ENCODE measurements at places on chromosomes 6 and 20.

GRCh38 chr20:39850246-39850645 lies 838.8 kb downstream of the MAFB start:
- no peak for DNase-seq

GRCh38 chr6:152404086-152404857 lies 232.9 kb downstream of the SYNE1 start:
- DNase-seq = no peak

DNA sequence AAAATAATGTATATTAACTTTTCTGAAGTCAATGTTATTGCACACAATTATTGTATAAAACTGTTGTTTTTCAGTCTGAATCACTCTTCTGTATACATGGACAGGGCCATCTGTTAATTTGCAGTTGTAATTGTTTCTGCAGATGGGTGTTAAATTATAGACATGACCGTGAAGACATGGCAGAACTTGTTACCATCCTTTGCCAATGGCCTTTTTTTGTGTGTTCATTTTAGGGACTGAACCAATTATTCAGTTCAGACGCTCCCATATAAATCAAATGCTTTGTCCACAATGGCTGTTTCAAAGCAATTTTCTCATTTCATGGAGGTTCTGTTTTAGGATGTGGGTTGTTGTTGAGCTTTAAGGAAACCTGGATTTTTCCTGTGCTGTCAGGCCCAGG lies 533.7 kb downstream of the DOK5 start:
- DNase-seq = no peak

DNA sequence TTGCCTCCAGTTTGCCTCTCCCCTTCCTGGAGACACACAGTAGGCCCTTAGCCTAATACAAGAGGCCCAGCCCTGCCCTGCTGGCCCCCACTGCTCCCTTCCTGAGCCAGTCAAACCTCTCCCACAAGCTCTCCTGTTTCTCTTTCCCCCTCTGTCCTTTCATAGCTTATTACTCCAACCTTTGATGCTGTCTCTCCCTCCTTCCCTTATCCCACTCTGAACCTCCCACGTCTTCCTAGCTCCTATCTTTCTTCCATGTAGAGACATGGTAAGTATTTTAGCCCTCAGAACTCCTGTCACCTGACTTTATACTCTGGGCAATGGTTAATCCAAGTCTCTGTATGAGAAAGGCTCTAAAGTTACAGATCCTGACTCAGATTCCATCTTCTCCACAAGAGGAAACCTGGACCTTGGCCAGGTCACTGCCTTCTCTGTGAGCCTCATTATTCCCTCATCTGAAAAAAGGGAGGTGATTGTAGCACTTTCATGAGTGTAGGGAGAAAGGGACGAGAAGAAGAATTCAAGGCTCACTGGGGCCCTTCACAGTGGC lies 6.7 kb downstream of the TGIF2 start:
- DNase-seq = no peak

DNA sequence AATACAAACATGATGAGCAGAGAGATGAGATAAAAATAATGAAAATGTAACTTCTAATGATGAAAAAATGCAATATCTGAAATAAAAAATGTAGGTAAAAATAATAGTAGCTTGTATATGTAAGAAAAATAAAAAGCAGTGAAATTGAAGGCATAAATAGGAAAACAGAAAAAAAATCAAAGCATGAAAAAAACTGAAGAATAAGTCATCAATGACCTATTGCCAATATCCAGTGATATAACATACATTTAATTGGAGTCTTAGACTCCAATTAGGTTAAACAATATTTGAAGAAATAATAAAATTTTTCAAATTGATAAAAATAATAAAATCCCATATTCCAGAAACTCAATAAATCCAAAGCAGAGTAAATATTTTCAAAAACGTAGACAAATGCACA lies 114.0 kb upstream of the HDGFL1 start:
- DNase-seq = no peak

DNA sequence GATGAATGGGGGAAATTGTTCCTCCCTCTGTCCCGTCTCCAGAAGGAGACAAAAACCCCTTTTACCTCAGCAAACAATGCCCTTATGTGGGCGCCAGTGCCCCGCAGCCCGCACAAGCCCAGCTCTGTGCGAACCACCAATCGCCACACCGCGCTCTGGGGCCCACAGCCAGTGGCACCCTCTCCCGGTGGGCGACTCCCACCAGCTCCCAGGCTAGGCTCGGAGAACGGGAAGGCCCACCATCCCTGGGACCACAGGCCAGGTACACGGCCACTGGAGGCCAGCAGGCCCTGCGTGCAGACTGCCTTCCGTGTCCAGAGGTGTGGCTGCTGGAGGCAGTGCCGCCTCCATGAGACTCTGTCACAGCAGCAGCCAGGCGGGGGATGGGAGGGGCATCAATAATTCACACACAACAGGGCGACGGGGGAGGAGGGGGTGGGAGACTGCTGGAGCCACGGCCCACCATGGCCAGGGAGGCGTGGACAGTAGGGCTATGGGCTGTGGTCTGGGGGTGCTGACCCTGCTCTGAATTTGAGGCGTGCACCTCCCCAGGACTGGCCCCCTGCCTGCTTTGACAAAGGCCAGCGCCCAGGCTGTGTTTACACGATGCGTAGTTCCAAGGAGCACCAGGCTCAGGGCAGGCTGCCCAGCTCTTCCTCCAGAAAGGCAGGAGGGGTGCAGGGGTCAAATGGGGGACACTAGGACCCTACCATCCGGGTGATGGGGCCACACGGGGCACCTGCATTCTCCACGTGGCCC lies 105.7 kb downstream of the ASXL1 start:
- DNase-seq = no peak

DNA sequence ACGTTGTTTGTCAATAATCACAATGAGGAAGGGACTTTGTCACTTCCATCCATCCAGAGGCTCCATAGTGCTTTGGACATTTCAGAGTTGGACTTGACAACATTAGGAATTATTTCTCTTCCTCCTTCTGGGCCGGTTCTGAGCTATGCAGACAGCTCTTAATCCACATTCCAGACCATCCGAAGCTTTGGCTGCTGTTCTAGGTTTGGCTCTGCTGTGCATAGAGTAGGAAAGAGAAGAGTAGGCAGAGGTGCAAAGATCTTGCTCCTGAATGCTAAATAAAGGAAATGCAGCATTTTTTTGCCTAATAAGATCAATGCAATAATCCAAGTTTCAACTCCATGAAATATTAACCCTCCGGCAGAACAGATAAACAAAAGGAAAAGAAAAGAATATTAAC lies 251.8 kb upstream of the PRND start:
- no peak for DNase-seq

- no peak for DNase-seq
These were observed 8.2 kb downstream of the LY86 start for GRCh38 chr6:6596529-6597328.

DNA sequence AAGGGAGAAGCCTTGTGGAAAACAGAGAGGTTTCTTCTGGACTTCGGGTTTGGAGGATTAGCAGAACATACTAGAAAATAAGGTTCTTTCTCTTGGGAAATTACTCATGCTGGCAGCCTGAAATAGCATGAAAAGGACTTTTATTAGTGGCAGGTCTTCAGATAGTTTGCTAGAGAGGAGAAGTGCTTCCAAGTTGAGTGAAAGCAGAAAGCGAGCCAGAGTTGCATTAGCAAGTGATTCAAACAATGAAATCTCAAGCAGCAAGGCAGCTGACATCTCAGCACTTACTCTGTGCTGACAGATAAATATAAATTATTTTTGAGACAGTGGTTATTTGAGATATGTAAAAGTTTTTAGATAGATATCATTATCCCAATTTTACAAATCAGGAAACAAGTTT lies 91.9 kb downstream of the PLCB4 start:
- DNase-seq = no peak

- no peak for DNase-seq
These were observed 159.3 kb downstream of the CDKAL1 start for GRCh38 chr6:20693466-20694063.

GRCh38 chr6:1689141-1689540 lies 79.4 kb downstream of the FOXC1 start:
- no peak for DNase-seq

DNA sequence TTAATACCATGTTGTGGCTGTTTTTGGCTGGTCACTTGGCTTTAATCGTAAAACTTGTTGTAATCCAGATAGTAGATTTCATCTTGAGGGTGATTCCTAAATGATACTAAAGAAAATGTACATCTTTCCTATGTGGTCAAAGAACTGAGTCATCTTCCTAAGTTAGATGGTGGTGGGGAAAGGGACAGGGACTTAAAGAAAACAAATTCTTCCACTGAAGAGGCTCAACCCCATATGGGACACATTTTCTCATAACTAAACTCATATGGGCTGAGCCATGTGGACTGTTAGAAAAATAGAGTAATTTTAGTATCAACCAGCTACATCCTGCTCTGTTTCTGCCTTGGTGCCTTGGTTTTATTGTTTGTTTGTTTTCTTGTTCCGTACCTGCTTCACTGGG lies 155.8 kb downstream of the TSHZ2 start:
- no peak for DNase-seq

DNA sequence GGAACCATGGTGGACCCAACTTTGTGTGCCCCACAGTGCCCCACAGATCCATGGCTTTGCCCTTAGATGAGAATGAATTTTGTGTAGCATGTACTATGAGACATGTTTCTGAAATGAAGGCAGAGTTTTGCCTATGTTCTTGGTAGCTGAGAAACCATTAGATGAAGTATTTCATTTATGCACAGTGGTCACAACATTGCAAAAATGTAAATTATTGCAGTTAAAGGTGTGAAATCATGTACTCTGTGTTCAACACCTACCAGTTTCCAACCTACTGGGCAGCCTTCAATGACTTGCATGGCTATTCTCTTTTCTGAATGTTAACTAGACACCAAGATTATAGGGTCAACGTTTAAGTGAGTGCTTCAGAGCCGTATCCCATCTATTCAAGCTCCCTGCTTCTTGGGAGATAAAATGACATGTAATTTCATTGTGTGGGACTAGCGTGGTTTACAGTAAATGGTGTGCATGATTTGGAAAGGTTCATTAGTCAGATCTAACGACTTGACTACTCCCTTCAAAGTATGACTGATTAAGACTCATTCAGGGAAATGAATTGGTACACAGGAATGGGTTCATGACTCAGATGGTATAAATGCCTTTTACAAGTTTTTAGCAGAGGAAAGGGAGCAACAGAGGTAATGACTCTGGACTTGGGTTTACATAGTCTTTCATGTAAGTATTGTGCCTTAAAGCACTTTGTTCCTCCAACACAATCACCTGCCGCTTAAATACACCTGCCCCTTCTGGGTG lies 106.1 kb upstream of the AKIRIN2 start:
- no peak for DNase-seq

- no peak for DNase-seq
These were observed 16.7 kb downstream of the UBE2V1 start for GRCh38 chr20:50096237-50096636.

DNA sequence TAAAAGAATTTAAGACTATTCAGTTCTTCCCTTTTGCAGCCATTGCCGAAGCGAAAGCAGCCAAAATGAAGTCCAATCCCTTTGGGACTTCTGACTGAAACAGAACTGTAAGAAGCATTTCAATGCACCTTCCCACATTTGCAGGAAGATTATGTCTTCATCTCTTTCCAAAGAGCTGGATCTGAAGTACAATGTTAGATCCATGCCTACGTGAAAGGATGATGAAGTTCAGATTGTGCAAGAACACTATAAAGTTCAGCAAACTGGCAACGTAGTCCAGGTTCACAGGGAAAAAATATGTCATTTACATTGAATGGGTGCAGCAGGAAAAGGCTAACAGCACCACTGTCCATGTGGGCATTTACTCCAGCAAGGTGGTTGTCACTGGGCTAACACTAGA lies 6.0 kb upstream of the FILIP1 start:
- no peak for DNase-seq
